ENCODE measurements at places on chromosomes 6 and 20.

- no peak for DNase-seq
These were observed 118.7 kb downstream of the SYNDIG1 start for GRCh38 chr20:24588047-24588635.

DNA sequence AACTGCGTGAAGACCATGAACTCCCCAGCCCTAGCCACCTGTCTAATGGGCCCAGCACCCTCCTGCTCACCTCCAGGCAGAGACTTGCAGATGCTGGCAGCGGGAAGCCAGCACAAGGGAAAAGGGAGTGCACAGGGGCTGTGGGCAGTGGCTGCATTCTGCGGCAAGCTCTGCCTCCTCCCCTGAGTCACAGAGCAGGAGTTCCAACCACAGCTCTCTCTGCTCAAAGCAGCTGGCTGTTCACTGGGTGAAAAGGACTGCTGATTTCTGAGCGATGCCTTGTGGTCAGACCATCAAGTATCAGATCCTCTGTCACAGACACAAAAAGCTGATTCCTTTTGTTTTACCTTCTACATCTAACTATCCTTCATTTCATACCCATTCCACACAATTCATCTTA, 10.5 kb downstream of the NKX2-2 start:
- no peak for DNase-seq

DNA sequence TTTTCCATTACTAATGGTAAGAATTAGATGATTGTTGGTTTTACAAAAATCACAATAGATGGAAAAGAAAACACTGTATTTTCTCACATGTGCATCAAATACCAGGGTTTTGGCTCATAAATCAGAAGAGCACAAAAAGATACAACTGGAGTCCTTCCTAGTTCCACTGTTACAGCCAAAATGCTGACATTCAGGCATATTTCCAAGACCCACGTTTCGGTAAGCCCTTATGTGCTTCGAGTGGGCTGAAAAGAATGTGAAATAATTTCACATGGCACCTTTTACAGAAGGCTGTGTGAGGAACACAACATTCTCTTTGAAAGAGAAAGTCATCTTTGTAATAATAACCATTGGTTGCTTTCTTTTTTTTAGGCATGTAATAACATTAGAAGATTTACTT, 326.7 kb upstream of the FLRT3 start:
- DNase-seq = no peak

GRCh38 chr6:134435814-134436280, 117.9 kb upstream of the SGK1 start:
- no peak for DNase-seq

DNA sequence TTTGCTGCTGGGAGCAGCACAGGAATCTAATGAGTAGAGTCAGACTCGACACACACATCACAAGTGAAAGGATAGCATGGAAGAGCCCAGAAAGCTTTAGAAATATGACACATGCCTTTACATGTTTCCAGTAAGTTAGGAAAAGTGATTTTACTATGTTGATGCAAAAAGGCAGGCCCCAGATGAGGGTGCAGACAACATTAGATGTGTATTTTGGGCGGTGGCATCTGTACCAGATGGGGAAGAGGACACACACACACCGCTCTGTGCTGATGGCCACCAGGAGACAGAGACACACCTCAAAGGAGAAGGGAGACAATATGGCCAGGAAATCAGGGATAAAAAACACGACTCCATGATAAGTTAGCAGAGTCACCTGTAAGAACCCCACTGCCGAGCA, 625 bp downstream of the MAS1L start:
- no peak for DNase-seq

DNA sequence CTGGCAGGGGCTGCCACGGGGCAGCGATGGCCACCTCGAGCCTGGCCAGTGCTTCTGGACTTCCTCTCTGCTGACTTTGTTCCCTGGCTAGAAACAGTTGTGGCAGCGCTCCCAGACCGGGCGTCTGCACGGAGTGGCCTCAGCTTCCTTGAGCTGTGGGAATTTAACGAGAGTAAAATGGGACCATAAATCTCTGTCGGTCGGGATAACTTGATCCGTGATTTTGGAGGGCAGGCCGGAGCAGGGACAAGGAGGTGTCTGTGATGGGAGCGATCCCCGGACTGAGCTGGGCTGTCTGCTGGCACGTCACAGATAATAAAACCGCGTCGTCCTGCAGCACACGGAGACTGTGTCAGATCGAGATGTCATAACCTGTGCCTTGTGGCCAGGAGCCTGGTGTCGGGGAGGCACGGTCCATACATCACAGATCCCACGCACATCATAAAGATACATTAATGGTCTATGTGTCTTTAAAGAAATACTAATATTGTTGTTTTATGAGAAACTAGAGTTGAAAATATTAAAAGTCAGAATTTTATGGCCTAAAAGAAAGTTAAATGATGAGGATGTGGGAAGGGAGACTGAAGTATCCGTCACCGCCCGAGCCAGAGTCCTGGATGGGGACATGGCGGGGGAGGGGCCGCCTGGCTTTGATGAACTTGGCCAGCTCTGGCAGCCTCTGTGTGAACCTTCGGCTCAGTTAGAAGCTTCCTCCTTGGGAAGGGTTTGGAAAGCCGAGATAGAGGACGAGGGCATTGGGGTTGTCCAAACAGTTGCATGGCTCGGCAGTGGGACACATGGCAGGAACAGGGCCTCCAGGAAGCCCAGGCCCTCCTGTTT, 6.5 kb upstream of the RBBP8NL start:
- no peak for DNase-seq
